ENCODE measurements at places on chromosomes 11 and 22. TPM values are rescaled to one million over a fixed set of nuclear protein-coding genes. Genes with fewer than 3 reads are reported as not detected.

The OR56A1 gene
- total RNA-seq: not detected

The PLAAT4 gene
- total RNA-seq: 7.4 TPM

The UPK3A gene
- total RNA-seq: not detected

The MUC6 gene
- not detected for total RNA-seq

The INS gene
- total RNA-seq: not detected

The LRRC10B gene
- not detected for total RNA-seq

The TEX12 gene
- not detected for total RNA-seq

The RAB38 gene
- 4.4 TPM for total RNA-seq

The KCNJ4 gene
- total RNA-seq: not detected

The SLC22A25 gene
- not detected for total RNA-seq

The CRYBA4 gene
- total RNA-seq: not detected

The LUZP2 gene
- not detected for total RNA-seq

The HEPN1 gene
- total RNA-seq: not detected
